ENCODE measurements at places on chromosomes 2 and 18.
A peak's percentile ranks its signal among the peaks of the same experiment; 100 is the strongest.

- no peak for DNase-seq
Measured at GRCh38 chr2:20647738-20648137, 3.2 kb downstream of the HS1BP3 start.

DNA sequence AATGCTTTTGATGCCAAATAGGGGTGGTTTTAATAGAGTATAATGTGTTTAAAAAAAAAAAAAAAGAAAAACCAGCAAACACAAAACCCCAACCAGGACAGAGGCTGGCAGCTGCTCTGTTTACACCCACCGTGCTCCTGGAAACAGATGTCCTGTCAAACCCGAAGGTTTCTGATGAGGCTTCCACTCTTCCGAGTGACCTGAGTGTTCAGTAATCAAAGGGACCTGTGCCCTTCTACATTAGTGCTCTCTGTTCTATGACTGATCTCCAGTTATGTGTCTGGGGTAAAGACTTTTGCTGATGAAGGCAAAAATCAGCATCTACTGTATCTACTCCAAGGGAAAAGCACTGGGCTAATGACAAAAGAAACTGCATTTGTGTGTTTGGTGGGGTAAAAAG, 3.5 kb upstream of the KLHL29 start:
- no peak for DNase-seq

DNA sequence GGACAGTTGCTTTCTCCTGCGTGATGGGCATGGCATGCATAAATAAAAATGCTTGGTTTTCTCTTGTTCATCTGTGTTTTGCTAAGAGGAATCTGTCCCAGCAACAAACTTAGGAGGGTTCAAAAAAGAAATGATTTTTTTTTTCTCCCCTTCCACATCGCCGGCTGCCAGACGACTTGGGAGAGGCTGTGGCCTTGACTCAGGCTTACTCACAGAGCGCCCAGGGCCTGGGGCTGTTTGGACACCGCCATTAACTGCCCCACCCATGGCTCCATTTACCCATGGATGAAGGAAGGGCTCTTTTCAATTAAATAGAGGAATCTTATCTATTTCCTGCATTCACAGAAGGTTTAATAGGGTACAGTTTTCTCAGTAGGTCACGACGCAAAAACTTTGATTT, 22.3 kb upstream of the SERPINB5 start:
- DNase-seq: no peak

DNA sequence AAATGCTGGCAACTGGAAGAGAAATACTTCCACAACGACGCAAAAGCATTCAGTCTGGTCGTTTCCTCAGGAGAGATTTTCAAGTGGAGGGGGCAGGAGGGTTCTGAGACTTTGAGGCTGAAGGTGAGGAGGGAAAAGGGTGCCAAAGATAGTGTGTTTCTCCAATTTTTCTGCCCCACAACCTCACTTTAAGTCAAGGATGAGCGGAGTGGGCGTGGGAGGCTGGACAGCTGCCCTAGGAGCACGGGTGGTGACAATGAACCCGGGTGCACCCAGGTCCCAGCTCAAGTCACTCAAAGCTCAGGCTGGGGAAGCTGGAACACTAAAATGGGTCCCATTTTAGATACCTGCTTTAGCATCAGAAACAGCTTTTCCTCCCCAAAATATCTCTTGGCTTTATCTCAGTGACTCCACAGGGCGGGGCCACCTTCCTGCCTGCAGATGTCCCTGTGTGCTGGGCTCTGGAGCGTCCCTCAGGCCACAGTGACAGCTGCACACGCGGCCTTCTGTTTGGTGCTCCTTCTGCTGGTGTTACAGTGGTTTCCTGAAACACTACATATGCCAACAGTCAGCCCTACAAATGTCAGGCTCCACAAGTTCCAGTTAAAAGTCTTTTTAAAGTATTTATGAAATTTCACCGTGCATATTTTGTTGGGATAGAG, 1.4 kb upstream of the MBP start:
- peak; percentile 83 for DNase-seq

DNA sequence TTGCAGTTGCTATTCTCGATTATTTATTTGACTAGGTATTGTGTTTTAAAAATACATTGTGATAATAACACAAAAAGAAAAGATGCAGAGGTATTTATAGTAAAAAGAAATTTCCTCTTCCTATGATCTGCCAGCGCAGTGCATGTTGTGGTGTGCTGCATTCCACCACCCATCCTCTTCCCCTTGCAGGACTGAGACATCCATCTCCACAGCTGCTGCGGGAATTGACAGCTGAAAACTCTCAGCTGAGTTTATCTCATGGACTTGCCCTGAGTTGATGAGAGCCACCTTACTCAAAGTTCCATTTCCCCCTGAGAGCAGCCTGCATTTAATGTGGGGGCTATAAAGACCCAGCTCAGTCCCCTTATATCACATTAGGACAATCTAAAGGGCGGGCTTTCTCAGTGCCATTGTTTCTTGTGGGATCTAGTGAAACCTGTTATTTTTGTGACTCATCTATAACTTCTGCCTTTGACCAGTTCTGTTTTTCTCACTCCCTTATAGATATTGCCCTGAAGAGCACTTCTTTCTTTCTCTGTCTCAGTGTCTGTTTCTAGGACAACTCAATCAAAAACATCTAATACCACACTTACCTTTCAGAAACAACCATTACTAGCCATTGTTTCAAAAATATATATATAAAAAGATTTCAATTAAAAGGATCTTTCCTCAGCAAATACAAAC, 698.5 kb downstream of the NR4A2 start:
- DNase-seq: no peak

DNA sequence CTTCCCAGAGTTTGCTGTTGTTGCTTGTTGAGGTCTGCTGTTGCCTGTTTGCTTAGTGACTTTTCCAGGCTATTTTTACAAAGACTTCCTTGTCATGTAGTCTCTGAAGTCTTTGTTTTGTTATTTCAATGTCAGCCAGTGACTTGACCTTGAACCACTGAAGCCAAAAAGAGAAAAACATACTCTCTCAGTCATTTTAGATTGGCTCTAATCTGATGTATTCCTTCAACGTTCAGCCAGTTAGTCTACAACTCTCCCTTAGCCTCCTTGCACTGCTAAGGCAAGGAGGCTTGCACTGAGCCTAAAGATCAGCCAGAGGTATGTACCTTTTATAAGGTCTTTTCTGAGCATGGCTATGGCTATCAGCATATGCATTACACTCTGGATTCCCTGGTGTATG, 27.9 kb downstream of the KIAA1328 start:
- DNase-seq: no peak

GRCh38 chr2:64698177-64698643, 44.5 kb upstream of the SERTAD2 start:
- DNase-seq: no peak

GRCh38 chr2:240377366-240377765, 58.1 kb upstream of the GPC1 start:
- no peak for DNase-seq

DNA sequence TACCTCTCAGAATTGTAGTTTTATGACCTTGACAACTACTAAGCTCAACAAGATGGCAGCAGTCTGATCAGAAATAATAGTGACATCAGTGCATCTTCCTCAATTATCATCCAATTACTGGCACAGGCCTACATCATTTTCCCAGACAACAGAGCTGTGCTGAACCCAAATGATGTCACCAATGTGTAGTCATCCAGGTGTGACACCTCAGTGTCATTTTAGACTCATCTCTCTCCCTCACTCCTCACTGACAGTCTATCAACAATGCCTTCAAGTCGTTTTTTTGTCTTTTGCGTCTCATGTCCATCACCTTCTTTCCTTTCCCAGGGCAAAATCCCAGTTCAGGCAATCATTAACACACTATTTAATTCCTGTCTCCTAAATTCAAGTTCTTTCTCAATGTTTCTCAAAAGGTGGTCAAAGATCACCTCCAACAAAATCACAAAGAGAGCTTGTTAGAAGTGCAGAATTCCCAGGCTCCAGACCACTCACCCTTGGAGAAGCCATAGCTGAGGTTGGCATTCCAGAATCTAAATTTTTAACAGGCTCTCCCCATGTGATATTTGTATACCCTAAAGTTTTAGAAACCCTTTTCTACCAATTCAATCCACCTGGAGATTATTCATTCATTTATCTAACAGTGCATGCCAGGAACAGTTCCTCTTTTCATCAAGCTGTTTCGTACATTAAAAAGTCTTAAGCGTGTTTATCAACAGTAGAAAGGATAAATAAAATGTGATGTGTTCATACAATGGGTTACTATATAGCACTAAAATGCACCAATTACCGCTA, 125.3 kb upstream of the KLF7 start:
- DNase-seq: no peak

GRCh38 chr2:46067501-46068305, 229.5 kb upstream of the EPAS1 start:
- no peak for DNase-seq

- DNase-seq: no peak
Measured at GRCh38 chr2:171852366-171852888, 41.6 kb downstream of the SLC25A12 start.

- no peak for DNase-seq
Measured at GRCh38 chr2:122532481-122532880, 777.0 kb downstream of the TSN start.

DNA sequence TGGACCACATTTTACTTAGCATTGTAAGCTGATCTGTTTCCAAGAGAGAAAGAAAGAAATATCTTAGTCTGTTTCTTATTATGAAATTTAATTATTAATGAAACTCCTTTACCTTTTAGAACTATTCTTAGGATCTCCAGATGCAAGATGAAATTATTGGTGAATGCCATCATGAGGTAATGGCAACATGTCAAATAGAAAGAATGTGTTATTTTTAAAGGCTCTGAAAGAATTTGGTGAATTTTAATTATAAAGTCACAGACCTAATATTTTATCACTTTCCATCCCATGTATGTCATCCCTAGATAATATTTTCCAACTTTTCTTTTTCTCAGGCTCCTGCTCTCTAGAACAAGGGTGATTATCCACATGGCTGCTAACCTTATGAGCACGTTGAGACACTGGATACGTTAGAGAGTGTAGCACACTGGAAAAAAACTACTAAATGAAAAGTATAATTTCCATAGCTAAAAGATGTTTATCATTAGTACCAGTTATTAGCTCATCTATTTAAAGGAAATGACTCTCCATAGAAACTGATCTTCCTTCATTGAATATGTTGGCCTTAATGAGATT, 95.2 kb upstream of the SCG2 start:
- DNase-seq: no peak

DNA sequence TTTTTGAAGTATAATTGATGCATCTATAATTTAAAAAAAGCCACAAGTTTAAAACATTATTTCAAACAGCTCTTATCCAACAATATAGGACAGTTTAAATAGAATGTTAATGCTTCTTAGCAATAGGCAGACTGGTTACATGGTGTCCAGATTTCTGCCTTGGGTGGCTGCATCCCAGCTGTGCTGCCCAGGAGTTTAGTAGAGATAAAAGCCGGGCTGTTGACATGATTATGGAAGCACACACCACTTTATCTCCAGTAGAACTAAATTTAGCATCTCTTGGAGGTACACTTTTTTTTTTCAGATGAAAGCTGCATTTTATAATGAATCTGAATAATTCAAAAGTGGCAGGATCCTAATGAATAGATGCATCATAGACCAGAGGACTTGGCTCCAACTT, 309.7 kb downstream of the PLCL1 start:
- no peak for DNase-seq

DNA sequence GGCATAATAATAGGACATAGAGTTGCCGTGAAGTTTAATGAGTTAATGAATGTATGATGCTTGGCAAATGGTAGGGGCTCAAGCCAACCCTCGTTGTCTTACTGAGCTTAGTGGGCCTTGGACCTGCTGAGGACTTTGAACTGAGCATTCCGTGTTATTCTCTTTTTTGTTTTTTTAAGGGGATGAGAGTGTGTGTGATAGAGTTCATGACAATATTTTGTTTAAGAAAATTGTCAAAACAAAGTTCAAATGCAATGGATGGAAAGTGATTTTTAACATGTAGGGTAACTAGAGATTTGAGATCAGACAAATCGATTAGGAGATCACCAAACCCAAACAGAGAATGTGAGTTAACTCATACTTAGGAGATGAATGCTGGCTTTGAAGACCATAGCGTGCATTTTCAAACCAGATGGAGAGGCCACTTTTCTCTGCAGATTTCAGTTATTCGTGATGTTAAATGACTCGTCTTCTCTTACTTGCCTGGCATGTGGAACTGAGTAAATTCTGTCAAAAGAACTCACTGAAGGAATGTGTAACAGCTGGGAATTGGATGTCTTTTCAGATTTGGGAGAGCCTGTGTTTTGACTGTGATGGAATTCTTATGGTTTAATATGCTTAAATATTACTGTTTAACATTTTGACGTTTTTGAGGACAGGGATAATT, 88.7 kb downstream of the NEDD4L start:
- no peak for DNase-seq
